Fibroblast of skin of abdomen (primary cell): ENCODE measurements at places on chromosomes 1 and 21.

DNA sequence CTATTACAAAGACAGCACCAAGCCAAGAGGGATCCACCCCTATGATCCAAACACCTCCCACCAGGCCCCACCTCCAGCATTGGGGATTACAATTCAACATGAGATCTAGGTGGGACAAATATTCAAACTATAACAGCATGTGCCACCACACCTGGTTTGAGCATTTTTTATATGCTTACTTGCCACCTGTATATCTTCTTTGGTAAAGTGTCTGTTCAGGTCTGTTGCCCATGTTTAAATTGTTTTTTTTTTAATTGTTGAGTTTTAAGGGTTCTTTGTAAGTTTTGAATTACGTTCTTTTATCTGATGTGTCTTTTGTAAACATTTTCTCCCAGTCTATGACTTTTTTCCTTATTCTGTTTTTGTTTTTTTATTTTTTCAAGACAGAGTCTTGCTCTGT, 83.4 kb downstream of the LRIG2 start:
- no peak for DNase-seq

DNA sequence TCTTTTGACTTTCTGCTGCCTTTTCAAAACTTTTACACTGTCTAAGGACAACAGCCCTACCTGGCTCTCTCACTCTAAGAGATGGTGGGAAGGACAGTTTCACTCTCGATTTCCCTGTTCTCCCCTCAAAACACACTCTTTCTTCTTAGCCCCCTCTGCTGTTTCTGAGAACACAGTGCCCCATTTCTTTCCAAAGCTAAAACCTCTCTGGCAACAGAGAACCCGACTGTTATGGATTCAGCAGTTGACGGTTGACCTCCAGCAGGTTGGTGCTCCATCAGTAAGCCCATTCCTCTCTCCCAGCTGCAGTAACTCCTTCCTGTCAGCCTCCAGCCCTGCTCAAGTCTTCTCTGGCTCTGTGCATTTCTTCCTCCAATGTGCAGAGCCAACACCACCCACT, 88.2 kb upstream of the ABCD3 start:
- DNase-seq: peak; percentile 31

DNA sequence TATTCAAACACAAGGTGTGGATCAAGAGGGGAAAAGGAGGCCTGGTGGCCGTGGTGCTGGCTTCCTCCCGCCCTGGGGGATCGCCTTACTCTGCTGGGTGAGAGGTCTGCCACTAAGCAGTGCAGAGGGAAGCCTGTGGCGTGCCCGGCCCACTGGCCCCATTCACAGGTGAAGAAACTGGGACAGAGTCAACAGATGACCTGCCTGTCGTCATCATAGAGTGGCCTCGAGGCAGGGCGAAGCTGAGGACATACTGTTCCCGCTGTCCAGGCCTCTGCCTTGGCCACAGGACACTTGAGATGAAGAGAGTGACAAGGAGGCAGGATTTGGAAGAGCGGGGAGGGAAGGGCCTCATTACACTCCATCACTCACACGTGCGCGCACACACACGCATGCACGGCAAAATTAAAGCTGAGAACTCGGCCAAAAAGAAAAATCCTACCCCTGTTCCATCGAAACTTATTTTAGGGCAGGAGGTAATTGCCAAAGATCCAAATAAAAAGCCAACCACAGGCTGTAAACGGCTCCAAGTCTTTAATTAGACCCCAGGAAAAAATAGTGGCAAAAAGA, 50.5 kb downstream of the CASZ1 start:
- DNase-seq: no peak

DNA sequence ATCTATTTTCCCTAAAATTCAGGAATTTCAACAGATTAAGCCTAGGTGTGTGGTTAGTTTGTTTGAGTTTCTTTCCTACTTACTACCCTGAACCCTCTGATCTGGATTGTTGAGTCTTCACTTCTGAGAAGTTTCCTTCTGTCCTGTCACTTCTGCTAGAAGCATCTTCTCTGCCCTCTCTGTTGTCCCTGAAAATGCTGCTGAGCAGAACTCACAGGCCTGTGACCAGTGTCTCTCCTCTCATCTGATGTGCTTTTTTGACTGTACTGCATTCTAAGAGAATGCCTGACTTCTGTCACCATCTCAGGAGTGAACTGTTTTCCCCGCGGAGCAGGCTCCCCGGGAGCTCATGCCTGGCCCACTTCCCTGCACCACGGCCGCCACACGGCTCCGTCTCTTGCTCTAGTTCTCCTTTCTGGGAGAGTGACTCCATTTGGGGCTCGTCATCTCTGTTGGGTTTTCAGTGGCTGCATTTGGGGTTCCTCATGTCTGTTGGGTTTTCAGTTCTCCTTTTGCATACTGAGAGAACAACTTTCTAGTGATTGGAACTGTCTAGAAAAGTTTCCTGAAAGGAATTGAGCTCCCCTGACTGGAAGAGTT, 77.9 kb downstream of the POFUT2 start:
- DNase-seq: no peak

- no peak for DNase-seq
Observed at GRCh38 chr1:43143441-43143888, 28.6 kb downstream of the EBNA1BP2 start.

- DNase-seq: no peak
Observed at GRCh38 chr1:244002721-244003120, 48.4 kb upstream of the ZBTB18 start.

DNA sequence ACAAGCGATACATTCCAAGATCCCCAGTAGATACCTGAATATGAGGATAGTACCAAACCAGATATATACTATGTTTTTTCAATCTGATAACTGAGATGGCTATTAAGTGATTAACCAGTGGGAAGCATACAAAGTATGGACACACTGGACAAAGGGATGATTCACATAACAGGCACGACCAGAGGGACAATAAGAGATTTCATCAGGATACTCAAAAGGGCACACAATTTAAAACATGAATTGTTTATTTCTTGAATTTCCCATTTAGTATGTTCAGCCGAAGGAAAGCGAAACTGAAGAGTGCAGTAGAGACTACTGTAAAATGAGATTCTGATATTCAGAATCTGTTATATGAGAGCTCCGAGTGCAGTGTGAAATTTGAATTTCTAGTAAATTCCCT, 10.6 kb downstream of the ZZZ3 start:
- no peak for DNase-seq

GRCh38 chr1:173429471-173430402, 47.4 kb upstream of the PRDX6 start:
- DNase-seq: peak; percentile 94

- DNase-seq: peak; percentile 87
Observed at GRCh38 chr21:29208682-29209059, 78.2 kb downstream of the MAP3K7CL start.

GRCh38 chr1:39655578-39656268, 16.2 kb downstream of the NT5C1A start:
- no peak for DNase-seq

DNA sequence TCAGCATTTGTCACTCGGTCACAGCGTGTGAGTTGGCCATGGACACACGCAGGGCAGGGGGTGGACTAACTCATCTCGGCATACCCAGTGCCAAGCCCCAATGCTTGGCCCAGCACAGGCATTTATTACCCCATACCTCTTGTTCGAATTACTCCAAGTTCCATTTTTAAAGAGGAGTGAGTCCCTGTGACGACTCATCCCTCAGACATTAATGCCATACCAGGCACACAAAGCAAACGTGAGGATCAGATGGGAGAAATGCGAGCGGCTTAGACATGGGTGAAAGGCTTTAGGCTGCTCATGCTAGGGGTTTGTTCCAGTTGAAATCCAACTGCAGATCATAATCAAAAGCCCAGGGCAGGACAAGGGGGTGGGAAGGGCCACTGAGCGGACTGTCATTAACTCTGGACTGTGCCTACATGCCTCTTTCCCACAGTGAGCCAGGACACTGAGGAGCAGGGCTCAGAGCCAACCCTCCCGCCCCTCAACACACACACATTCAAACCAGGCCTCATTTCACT, 118.5 kb upstream of the NGF start:
- peak; percentile 62 for DNase-seq

DNA sequence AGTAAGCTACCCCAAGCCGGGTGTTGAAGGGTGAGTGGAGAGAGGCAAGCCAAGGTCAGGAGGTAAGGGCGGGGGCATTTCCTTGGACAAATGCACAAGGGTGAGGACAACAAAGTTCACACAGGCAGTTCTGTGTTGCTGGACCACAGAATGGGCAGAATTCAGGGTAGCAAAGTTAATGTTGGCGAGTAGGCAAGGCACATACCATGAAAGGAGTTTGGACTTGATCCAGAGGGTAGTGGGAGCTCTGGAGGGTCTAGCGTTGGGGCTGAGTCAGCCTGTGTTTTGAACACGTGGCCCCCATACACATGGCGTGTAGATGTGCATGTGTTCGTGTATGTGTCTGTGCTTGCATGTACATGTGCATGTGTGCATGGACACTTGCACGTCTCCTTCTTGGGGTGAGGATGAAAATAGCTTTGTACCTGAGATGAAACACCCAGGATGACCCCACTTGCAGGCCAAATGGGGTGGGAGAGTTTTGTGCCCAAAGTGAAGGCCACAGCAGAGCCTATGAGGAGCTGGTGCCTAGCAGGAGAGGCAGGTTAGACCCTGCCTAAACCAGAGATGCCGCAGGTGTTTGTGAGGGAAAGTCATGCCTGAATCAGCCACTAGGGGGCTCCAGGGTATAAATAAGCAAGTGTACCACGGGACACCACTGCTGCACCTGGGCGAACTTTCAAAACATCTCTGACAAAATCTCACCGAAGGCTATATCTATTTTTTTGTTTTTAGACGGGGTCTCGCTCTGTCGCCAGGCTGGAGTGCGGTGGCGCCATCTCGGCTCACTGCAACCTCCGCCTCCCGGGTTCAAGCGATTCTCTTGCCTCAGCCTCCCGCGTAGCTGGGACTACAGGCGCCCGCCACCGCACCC, 21.8 kb downstream of the SLC27A3 start:
- peak; percentile 52 for DNase-seq

DNA sequence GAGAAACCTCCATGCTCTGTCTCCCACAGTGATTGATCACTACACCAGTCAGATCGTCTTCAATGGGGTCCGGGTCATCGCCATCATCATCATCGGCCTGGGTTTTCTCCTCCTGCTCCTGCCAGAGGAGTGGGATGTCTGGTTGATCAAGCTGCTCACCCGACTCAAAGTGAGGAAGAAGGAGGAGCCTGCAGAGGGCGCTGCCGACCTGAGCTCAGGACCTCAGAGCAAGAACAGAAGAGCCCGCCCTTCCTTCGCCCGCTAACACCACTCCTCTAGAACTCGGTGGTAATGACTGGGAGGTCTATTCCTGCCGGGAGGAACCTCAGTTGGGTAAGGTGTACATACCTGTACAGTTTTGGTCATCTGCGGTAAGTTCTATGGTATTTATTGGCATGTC, 50.3 kb upstream of the COA6 start:
- DNase-seq: no peak

- DNase-seq: no peak
Observed at GRCh38 chr21:38843379-38843778, 37.6 kb downstream of the ETS2 start.

DNA sequence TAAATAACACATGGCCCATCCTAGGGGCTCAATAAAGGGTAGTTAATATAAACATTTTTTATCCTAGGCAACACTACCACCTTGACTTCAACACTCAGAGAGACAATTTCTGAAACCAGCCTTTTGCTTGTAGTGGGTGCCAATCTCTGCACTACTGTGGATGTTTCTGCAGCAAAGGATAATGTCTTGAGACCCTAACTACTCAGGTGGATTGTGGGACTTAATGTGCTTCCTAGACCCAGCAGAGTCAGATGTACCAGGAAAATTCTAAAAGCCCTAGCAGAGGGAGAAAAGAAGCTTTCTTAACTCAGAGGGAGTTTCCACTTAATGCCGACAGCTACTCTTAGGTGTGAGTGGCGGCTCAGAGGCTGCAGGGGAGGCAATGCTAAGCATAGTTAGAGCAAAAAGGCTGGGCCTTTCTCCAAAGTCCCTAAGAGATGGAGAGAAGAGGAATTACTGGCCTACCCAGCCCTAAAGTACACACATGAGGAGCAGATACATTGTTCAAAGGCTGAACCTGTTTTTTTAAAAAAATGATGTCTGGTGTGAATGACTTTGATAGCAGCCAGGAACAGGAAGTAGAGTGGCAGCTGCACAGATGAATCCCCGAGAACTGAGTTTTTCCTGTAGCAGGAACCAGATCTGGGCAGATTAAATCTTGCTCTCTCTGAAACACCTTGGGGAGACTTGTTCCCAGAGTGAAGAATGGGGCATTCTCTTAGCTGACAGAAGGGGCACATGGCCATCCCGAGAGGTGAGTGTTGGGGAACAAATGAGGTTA, 33.5 kb upstream of the ABCD3 start:
- no peak for DNase-seq

DNA sequence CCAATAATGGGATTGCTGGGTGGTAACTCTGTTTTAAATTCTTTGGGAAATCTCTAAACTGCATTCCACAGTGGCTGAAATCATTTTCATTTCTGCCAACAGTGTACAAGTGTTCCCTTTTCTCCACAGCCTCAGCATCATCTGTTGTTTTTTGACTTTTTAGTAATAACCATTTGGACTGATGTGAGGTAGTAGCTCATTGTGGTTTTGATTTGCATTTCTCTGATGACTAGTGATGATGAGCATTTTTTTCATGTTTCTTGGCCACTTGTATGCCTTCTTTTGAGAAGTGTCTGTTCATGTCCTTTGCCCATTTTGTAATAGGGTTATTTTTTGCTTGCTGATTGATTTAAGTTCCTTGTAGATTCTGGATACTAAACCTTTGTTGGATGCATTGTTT, 131.9 kb upstream of the B3GALT2 start:
- no peak for DNase-seq

DNA sequence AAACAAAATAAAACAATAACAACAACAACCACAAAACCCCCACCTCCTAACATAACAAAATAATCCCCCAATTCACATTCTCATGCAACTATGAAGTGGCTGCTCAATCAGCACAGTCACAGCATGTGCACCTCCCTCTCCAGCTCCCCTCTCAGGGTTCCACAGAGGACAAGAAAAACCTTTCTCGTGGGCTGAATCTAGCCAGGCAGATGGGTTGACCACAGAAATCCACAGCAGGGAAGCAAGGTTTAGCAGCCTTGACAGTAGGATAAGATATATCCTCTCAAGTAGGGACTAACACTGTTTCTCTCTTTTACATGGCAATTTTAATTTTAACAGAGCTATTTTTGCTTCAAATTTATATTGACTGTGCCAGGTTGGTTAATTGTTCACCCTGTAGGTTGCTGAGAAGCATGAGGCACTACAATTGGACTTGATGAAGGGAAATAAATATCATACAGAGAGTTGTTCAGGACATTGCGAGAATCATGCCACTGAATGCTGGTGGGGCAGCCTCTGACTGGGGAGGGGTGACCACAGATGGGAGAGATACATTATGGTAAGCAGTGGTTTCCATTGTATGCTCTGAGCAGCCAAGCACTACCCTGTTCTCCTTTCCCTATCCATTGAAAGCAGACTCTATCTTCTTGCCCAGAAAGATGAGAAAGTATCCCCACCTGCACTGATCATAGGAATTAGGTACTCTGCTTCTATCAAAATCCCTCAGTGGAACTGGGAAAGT, 535.1 kb downstream of the DPYD start:
- DNase-seq: peak; percentile 51

- no peak for DNase-seq
Observed at GRCh38 chr1:33494929-33495328, 22.5 kb downstream of the ZSCAN20 start.

GRCh38 chr1:9293533-9294404, 1.1 kb downstream of the SPSB1 start:
- peak; percentile 25 for DNase-seq

- DNase-seq: peak; percentile 74
Observed at GRCh38 chr1:53047737-53048736, 14.0 kb upstream of the PODN start.
